ACHN (cell line): ENCODE measurements at places on chromosomes 7 and 10.
A peak's percentile ranks its signal among the peaks of the same experiment; 100 is the strongest.

DNA sequence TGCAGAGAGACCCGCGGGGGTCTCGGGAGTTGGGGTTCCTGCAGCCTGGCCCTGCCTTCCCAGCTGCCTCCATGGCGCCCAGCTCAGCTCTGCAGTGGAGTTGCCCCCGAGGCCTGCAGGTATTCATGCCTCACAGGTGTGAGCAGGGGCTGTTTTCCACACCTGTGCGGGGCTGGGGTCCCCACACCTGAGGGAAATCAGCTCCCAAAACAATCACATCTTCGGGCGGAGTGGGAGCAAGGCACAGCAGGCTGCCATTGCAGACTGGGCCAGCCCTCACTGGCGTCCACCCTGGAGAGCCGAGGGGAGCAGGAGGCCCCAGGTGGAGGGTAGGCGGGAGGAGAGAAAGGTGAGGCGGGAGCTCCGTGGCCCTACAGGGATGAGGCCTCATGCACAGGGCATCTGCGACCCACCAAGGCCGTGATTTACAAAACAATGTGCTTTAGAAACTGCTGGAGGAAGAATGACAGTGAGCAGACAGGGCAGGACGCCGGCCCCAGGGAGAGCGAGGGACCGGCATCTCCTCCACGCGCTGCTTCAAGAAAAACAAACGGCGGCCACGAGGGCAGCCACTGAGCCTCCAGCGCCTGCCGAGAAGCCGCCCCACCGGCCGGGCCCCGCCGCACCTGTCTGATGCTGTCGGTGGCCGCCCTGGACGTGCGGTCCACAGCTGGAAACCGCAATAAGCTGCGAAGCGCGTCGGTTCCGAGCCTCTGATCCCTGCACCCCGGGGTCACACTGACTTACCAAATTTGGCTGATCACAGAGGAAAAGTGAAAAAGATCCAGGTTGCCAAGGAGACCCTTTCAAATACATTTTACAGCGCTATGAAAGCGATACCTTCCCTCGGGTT, 53.0 kb upstream of the PDGFA start:
- DNase-seq = no peak

DNA sequence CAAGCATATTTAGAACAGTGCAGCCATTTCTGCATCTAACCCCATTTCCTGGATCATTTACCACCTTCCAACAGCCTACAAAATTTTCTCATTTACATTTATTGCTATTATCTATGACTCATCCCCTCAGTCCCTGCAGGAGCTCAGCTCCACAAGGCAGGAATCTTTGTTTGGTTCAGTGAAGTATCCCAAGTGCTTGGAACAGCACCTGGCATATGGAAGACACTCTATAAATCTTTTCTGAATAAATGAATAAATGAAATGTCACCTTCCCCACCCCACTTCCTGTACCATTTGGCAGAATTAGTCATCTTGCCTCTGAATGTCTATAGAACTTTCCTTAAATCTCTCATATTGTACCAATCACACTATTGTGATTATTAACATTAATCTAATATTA, 110.7 kb downstream of the HIP1 start:
- no peak for DNase-seq

DNA sequence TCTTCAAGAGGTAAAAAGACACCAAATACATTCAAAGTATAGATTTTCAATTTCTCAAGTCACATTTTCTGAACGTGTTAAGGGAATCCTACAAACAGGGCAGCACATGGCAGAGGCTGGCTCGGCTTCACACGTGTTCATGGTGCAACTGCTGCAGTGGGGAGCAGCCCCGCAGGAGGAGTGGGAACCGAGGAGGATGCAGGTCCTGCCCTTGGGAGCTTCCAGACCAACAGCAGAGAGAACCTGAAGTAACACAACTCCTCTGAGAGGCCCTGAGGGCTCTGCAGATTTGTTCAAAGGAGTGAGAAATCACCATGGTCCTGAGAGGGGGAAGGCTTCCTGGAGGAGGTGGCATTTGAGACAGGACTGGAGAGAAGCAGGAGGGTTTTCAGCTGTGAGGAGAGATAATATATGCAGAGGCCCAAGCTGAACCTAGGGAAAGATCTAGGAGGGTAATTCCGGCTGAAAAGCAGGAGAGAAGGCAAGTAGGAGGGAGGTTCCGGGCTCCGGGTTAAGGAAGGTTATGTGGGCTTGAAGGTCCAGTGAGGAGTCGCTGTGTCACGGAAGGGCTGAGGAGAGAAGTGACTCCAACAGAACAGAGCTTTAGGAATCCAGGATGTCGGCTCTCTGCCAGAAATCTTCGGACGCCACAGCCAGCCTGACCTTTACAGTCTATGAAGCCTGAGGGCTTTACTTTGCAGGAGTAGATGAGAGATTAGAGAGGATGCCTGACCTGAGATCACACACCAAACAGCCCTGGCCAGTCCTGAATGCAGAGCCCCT, 77.5 kb downstream of the GPR26 start:
- DNase-seq = no peak

DNA sequence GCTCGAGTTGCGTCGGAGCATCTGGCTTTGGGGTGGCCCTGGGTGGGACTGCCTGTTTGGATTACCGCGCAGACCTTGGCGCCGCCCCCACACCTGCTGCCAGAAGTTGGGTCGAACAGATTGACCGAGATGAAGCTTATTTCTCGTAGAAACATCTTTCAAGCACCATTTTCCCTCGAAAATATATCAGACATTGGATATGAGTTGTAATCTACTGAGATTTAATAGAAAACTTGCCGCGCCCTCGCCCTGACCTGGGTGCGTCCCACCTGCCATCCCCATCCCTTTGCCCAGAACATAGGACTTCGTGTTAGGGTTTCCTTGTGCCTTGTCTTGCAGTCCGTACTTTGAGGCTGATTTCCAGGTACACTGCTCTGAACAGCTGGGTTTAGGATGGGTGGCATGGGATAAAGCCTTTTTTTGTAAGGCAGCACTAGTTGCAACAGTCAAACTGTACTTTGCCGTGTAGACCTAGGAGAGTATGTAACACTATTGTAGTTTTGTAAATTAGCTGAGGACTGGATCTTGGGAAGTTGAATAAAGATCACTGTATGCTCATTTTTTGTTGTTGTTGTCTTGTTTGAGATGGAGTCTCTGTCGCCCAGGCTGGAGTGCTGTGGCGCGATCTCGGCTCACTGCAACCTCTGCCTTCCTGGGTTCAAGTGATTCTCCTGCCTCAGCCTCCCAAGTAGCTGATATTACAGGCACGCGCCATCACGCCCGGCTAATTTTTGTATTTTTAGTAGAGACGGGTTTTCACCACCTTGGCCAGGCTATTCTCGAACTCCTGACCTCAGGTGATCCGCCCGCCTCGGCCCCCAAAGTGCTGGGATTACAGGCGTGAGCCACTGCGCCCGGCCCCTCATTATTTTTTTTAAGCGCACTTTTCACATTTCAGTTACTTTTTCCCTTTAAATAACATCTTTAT, 978 bp downstream of the OGDH start:
- DNase-seq = peak; percentile 23

DNA sequence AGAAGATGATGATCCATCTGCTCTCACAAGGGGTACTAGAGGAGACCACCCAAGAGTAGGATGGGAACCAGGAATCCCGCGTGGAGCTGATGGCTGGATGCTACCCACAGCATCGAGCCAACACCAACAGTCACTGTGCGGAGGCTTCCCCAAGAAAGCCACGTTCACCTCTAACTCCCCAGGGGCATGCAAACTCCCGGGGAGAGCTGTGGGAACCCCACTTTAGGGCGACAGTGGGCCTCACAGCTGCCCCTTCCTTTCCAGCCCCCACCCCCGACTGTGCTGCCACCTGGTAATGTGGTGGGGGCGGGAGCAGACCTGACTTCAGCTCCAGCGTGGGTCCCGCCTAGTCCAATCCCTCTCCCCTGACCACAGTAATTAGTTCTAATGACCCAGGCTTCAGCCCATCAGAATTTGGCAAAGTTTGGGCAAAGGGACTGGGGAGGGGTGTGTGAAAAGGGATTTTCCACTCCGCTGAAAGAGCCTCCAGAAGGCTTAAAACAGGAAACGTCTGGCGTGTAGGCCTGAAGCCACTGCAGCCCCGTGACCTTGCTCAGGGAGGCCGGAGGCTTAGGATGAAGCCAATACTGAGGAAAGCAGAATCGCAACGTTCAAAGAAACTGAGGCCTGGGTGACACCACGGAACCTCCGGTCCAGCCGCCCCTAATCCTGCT, 20.3 kb downstream of the ASB13 start:
- DNase-seq = no peak

DNA sequence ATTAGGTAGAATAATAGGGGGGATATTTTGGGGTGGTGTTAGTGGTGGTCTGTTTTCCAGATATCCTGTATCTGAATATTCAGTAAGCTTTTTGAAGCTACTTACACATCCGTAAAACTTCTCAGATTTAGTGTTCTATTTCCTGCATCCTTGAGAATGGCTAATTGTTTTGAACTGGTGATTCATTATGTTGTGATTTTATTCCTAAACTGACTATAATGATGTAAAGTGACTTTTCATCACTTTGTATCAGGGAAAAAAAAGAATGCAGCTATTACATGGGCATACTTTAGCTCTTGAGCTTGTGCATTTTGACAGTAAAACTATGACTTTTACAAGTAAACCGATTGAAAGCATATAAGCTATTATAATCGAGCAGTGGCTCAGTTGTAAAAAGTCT, 18.2 kb downstream of the WAC start:
- DNase-seq = no peak

- no peak for DNase-seq
These were observed 17.3 kb upstream of the SEMA3C start for GRCh38 chr7:80935991-80936780.

DNA sequence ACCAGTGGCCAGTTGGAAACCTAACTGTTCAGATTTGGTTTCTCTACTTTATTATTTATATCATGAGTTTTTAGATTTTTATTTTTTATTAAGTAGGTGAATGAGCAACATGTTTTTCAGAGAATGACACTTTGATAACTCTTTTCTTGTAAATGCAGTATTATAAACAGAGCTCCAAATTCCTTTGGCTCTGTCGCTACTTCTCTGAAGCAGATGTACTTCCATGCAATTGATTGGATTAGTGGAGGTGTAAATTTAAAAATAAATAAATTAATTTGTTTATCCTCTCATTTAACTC, 34.3 kb upstream of the ICA1 start:
- DNase-seq = no peak

GRCh38 chr7:19480383-19480782, 228.5 kb downstream of the POLR1F start:
- no peak for DNase-seq

DNA sequence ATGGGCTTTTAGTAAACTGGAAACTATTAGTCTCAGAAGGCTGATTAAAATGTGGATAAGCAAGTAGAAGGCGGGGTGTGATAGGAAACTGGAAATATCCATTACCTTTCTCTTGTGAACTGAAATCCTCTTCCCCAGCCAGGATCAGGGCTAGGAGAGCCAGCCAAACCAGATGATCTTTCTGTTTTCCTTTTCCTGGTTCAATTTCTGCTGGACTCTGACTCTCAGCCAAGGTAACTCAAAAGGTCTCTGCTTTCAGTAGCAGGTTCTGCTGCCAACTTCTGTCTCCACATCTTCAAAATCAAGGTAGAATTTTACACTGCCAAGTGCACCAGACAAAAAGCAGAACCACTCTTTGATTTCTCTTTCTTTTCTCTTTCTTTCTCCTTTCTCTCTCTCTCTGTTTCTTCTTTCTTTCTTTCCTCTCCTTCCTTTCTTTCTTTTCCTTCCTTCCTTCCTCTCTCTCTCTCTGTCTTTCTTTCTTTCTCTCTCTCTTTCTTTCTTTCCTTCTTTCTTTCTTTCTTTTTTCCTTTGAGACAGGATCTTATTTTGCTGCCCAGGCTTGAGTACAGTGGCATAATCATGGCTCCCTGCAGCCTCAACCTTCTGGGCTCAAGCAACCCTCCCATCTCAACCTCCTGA, 30.8 kb downstream of the OTUD1 start:
- no peak for DNase-seq

DNA sequence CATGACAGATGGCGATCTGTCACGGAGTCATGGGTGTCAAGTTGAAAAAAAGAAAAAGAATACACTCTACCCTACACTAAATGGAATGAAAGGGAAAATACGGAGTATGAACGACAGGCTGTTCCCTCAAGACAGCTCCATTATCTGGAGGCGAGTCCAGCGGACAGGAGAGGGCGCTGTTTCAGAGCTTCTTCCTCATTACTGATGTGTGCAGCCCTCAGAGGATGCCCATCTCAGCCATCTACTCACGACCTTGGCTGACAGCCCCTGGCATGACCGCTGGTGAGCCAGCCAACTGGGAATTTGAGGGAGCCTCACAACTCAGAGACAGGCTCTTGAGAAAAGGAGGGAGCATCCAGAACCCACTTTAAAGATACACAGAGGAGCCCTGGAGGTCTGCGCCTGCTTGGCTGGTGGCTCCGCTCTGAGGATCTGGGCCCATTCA, 49.6 kb upstream of the SMNDC1 start:
- DNase-seq = peak; percentile 89

DNA sequence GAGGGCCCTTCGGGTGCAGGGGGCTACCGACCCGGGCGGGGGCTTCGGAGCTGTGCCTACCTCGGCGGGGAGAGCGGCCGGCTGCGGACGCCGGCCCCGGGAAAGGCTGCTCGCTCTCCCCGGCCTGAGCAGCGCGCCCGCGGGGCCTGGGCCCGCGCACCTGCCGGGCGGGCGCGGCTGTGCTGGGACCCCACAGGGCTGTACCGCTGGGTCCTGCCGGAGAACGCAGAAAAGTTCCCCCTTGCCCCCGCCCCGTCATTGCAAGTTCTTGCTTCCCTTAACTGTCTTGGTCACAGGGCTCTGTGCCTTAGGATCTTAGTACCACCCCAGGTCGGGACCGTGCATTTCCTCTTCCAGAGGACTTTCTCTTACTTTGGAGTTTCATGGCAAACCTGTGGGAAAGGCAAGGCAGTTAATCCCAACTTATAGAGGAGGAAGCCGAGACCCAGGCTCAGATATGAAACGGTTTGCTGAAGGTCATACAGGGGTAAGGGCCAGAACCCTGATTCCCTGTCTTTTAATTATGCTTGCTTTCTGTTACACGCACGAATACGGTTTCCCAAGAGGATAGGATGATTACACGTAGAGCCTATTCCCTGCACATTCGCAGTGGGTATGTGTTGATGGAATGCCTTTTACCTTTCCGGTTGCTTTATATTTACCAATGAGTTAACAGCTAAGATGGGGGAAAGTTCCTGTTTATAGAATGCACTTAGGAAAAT, 652 bp downstream of the PCGF5 start:
- DNase-seq = peak; percentile 41

DNA sequence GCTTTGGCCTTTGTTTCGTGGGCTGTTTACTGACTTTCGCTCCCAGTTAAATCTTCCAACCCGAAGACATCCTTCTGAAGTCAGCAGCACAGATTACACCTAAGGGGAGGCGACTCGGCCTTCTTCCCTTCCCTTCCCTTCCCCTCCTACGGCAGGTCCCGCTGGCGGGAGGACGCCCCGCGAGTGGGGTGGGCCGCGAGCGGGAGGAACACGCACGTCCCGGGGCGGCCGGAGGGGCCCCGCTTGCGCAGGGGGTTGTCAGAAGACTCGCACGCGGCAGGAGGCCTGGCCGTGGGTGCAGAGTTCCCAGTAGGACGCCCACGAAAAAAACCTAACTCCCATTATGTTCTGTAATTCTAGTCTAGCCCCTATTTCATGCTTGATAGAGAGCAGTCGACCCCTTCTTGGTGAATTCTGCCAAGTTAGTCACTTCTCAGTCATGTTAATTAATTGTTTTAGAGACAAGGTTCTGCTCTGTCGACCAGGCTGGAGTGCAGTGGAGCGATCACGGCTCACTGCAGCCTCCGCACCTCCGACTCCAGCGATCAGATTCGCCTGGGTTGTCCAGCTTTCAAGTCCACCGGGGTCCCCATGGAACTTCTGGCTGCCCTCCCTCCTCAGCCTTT, 19.2 kb upstream of the ZNF32 start:
- DNase-seq = no peak
